Neural crest cell (in vitro differentiated cells): ENCODE measurements at places on chromosomes 7 and 10. TPM values are rescaled to one million over a fixed set of nuclear protein-coding genes. Genes with fewer than 3 reads are reported as not detected.

GRCh38 chr7:74501298-74501697 lies 47.6 kb downstream of the GTF2IRD1 start:
- H3K36me3 ChIP-seq = peaks cover 6% of the 10 kb centered on the region
- H3K4me1 ChIP-seq = no peaks in the 10 kb centered on the region

DNA sequence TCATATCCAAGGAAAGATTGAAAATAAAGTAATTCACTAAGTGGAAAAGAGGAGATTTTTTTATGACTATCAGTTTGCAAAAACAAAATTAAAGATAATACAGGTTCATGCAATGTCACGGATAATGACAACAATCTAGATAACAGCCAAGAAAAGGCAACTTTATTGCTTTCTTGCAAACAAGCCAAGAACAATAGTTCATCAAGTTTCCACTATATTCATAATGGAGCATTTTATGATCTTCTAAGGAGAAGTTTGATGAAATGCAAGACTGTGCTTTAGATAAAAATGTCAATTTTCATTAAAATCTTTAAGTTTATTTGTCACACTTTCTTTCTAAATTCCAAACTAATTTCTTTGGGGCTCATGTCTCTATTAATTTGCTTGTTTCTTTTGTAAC lies 53.9 kb upstream of the NRP1 start:
- DNase-seq = no peak
- no peak overlapping the region for H3K27ac ChIP-seq
- no peak overlapping the region for H3K4me3 ChIP-seq
- no peaks in the 10 kb centered on the region for H3K27me3 ChIP-seq
- no peaks in the 10 kb centered on the region for H3K36me3 ChIP-seq

- no peak overlapping the region for H3K4me3 ChIP-seq
- H3K36me3 ChIP-seq = no peaks in the 10 kb centered on the region
- no peak overlapping the region for H3K27ac ChIP-seq
- DNase-seq = no peak
- peaks cover 19% of the 10 kb centered on the region for H3K27me3 ChIP-seq
- peaks cover 11% of the 10 kb centered on the region for H3K4me1 ChIP-seq
These were observed 7.4 kb downstream of the CAV1 start for GRCh38 chr7:116532102-116532688.

DNA sequence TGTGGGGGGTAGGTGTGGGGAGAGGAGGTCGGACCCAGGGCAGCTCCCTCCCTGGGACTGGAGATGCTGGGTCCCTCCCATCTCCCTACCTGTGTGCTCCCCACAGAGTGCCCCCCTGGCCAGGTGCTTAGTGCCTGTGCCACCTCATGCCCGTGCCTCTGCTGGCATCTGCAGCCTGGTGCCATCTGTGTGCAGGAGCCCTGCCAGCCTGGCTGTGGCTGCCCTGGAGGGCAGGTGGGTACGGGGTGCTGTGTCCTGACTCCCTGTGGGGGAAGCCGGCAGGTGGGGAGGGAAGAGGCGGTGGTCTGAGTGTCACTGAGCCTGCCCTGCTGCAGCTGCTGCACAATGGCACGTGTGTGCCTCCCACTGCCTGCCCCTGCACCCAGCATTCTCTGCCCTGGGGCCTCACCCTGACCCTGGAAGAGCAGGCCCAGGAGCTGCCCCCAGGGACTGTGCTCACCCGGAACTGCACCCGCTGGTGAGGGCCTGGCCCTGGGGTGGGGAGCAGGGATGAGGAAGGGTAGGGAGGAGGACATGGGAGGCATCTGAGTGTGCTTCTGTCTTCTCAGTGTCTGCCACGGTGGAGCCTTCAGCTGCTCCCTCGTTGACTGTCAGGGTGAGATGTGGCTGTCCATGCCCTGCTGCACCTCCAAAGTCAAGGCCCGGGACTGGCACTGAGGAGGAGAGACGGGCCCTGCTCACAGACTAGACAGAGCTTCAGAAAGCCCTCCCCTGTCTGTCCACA lies 11.7 kb upstream of the ZNF862 start:
- H3K36me3 ChIP-seq = no peaks in the 10 kb centered on the region
- DNase-seq = no peak
- H3K27me3 ChIP-seq = peaks cover 8% of the 10 kb centered on the region
- no peaks in the 10 kb centered on the region for H3K4me1 ChIP-seq

- no peak overlapping the region for H3K4me3 ChIP-seq
- no peak for DNase-seq
- H3K36me3 ChIP-seq = no peaks in the 10 kb centered on the region
These were observed 59.7 kb downstream of the MACC1 start for GRCh38 chr7:20157456-20157855.

- H3K27ac ChIP-seq = no peak overlapping the region
- H3K4me3 ChIP-seq = no peak overlapping the region
- no peaks in the 10 kb centered on the region for H3K27me3 ChIP-seq
- DNase-seq = no peak
- no peaks in the 10 kb centered on the region for H3K36me3 ChIP-seq
- H3K4me1 ChIP-seq = peaks cover 17% of the 10 kb centered on the region
These were observed 136.6 kb downstream of the CHN2 start for GRCh38 chr7:29331163-29331562.

- no peaks in the 10 kb centered on the region for H3K27me3 ChIP-seq
- peaks cover 12% of the 10 kb centered on the region for H3K4me1 ChIP-seq
- H3K36me3 ChIP-seq = peaks cover 7% of the 10 kb centered on the region
- H3K4me3 ChIP-seq = no peak overlapping the region
- H3K27ac ChIP-seq = no peak overlapping the region
These were observed 85.9 kb downstream of the UBE3C start for GRCh38 chr7:157224627-157225026.

DNA sequence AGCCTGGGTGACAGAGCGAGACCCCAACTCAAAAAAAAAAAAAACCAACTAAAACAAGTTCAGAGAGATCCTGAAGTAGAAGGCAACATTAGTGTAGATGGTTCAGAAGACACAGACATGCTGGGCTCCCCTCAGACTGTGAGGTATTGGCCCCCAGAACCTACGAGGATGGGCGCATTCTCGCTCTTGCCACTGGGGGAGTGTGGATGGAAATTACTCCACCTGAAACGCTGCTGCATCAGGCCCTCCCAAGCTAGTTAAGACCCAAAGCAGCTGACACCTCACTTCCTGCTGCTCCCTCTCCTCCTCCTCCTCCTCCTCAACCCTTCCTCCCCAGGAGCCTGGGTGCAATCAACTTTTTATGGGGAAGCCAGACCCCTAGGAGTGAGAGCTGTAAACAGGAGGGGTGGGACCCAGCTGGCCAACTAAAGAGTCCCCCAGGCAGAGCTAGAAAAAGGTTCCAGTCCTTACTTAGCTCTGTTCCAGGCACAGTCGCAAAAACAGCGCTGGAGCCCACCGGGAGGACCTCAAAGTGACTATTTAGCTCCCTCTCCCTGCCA lies 7.4 kb downstream of the SH3PXD2A start:
- H3K27ac ChIP-seq = no peak overlapping the region
- no peak for DNase-seq
- H3K4me3 ChIP-seq = no peak overlapping the region
- peaks cover 5% of the 10 kb centered on the region for H3K36me3 ChIP-seq

- no peak for DNase-seq
- no peak overlapping the region for H3K4me3 ChIP-seq
- H3K4me1 ChIP-seq = peaks cover 22% of the 10 kb centered on the region
- H3K27ac ChIP-seq = no peak overlapping the region
- H3K27me3 ChIP-seq = no peaks in the 10 kb centered on the region
These were observed 22.8 kb downstream of the LRRC17 start for GRCh38 chr7:102935450-102936115.

- no peak overlapping the region for H3K27ac ChIP-seq
- no peaks in the 10 kb centered on the region for H3K36me3 ChIP-seq
- H3K4me1 ChIP-seq = peaks cover 4% of the 10 kb centered on the region
- H3K27me3 ChIP-seq = peaks cover 22% of the 10 kb centered on the region
- no peak for DNase-seq
- no peak overlapping the region for H3K4me3 ChIP-seq
These were observed 60.5 kb downstream of the PPP1R17 start for GRCh38 chr7:31747553-31747952.

GRCh38 chr7:80488851-80489370 lies 23.0 kb downstream of the GNAT3 start:
- no peaks in the 10 kb centered on the region for H3K36me3 ChIP-seq
- no peaks in the 10 kb centered on the region for H3K27me3 ChIP-seq
- no peak for DNase-seq
- H3K27ac ChIP-seq = no peak overlapping the region
- H3K4me1 ChIP-seq = no peaks in the 10 kb centered on the region
- H3K4me3 ChIP-seq = no peak overlapping the region

DNA sequence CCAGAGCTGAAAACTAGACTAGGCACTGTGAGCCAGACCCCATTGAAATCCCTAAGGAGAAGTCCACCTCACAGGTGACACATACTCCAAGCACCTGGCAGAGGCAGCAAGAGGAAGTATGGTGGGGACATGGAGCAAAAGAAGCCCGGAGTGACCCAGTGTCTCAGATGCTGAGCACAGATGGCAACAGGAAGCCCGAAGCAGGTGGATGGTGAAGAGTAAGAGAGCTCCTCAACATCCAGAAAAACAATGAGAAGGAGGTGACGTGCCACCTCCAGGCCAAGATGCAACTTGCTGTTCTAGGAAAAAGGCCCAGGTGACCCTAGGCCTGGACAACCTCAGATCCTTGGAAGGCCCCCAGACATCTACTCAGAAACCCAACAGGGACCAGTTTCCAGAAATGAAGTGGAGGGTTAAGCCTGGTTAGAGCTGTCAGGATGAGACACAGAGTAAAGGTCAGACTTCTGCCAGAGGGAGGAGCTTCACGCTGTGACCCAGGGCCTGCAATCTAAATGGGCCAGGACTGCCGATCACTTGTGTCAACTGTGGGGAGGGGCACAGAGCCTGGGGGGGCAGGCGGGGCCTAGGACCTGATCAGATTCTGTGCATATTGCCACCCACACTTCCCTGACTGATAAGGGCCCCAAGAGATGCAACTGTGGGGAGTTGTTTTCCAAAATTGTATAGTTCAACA lies 2.4 kb upstream of the COBL start:
- H3K36me3 ChIP-seq = no peaks in the 10 kb centered on the region
- peaks cover 6% of the 10 kb centered on the region for H3K4me1 ChIP-seq
- no peak for DNase-seq
- no peak overlapping the region for H3K27ac ChIP-seq
- H3K27me3 ChIP-seq = peaks cover 58% of the 10 kb centered on the region

DNA sequence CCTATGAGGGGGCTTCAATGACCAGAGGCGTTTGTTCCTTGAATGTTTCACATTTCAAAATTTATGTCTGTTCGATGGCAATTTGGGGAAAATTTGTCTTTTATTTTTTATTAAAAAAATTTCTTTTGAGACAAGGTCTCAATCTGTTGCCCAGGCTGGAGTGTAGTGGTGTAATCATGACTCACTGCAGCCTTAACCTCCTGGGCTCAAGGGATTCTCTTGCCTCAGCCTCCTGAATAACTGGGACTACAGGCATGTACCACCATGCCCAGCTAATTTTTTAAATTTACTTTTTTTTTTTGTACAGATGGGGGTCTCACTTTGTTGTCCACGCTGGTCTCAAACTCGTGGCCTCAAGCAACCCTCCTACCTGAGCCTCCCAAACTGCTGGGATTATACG lies 39.7 kb downstream of the OTUD1 start:
- no peak for DNase-seq
- H3K4me3 ChIP-seq = no peak overlapping the region
- peaks cover 12% of the 10 kb centered on the region for H3K27me3 ChIP-seq
- H3K36me3 ChIP-seq = no peaks in the 10 kb centered on the region
- H3K27ac ChIP-seq = no peak overlapping the region

DNA sequence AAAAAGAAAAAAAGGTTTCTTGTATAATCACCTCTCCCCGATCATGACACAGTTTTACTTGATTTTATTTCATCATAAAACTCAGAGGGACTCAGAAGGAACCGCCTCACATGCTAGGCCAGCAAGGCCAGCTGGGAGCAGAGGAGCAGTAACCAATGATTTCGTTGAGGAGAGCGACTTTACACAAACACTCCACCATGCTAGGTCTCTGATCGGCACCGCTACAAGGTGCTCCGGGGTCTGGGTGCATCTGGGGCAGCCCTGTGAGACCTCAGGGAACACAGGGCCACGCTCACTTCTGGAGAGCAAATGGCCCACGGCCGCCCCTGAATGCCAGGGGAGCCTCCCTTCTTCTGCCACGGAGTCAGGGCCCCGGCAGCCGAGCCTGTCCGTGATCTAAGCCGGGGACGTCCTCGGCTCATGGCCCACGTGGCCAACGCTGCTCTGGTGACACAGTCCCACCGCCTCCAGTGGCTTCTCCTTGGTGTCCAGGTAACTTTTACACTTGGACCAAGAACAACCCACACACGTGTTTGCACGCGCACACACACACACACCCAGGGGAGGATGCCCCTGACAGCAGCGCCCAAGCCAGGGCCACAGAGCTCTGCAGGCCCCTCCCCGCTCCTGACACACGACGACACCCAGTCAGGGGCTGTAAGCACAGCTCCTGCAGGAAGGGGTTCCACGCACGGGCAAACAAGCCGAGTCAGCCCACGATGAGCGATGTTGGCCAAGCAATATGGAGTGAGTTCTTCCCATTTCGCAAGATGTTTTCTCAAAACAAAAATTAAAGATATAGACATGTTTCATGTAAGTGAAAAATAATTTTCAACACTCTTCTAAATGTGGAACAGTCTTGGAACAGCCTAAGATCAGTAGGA lies 332.3 kb downstream of the DNAJB6 start:
- peaks cover 74% of the 10 kb centered on the region for H3K4me1 ChIP-seq
- H3K27me3 ChIP-seq = no peaks in the 10 kb centered on the region
- H3K27ac ChIP-seq = peak overlapping the region; percentile 43
- H3K36me3 ChIP-seq = peaks cover 8% of the 10 kb centered on the region
- no peak for DNase-seq
- H3K4me3 ChIP-seq = no peak overlapping the region

GRCh38 chr7:129067943-129068548 lies 13.1 kb upstream of the TNPO3 start:
- H3K27ac ChIP-seq = no peak overlapping the region
- DNase-seq = no peak
- H3K4me1 ChIP-seq = peaks cover 3% of the 10 kb centered on the region
- peaks cover 29% of the 10 kb centered on the region for H3K27me3 ChIP-seq
- H3K4me3 ChIP-seq = no peak overlapping the region

DNA sequence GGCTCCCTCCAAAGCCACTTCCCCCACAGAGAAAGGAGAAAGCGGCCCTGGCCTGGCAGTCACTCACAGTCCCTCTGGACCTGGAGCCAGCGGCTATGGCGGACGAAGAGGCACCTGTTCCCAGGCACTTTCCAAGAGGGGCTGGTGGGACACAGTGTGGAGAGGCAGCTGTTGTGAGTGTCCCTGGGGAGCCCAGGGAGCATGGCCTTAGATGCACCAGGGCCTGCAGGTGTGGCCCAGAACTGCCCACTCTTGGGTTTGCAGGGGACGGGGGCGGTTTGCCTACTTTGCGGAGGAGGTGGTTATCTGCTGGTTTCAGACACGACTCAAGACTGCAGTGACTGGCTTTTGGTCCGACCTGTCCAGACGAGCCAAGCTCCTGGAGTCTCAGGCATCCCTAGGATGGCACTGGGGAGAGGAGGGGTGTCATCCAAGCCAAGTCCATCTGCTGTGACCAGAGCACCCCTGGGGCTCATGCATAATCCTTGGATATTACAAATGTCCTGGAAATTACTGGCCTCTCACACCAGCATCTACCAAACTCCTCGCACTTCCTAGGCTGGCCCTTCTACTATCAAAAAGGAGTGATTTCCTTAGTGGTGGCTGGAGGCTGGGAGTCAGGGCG lies 18.4 kb downstream of the CTBP2 start:
- H3K27me3 ChIP-seq = no peaks in the 10 kb centered on the region
- H3K27ac ChIP-seq = no peak overlapping the region
- no peak overlapping the region for H3K4me3 ChIP-seq
- H3K36me3 ChIP-seq = peaks cover 2% of the 10 kb centered on the region
- peaks cover 54% of the 10 kb centered on the region for H3K4me1 ChIP-seq
- no peak for DNase-seq

ZYX gene
- 61.7 and 64.7 TPM in 2 replicates for total RNA-seq

NCAPG2 gene
- 84.9 and 86.7 TPM in 2 replicates for total RNA-seq

ZNF239 gene
- total RNA-seq = 11.2 and 12.1 TPM in 2 replicates

OSBPL3 gene
- total RNA-seq = 10.5 and 11.8 TPM in 2 replicates

KIAA1217 gene
- total RNA-seq = 8.8 and 10.5 TPM in 2 replicates

CYCS gene
- 113 and 124 TPM in 2 replicates for total RNA-seq

ZNF316 gene
- total RNA-seq = 40.7 and 43.8 TPM in 2 replicates
